NCI-H187 (cell line): ENCODE measurements at places on chromosomes 5 and 9.

DNA sequence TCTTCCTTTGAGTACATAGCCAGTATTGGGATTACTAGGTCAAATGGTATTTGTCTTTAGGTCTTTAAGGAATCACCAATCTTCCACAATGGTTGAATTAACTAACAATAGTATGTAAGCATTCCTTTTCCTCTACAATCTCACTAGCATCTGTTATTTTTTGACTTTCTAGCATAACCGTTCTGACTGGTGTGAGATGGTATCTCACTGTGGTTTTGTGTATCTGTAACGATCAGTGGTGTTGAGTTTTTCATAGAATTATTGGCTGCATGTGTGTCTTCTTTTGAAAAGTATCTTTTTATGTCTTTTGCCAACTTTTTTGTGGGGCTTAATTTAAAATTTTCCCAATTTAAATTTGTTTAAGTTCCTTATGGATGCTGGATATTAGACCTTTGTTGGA, 81.5 kb upstream of the ASTN2 start:
- no peak for DNase-seq

DNA sequence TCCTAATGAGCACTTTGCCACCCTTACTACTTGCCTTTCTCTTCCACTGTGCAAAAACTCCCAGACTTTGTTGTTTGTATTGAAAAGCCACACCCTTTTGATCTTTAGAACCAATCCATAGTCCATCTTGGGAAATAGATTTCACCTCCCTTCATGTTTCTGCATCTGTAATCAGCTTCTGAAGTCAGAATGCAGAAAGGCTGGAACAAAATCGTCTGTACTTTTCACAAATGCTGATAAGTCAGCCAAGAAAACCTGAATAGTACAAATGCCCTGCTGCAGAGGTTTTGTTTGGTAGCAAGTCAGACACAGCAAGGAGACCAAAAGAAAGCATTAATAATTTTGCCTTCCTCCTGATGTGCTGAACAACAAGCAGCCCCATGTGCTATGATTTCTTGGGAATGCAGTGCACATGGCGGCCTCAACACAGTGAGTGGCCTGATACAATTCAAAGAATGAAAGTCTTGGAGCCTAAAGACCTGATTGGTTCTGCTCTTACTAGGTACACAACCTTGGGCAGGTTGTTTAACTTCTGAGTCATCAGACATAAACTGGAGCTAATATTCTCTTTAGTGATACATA, 59.2 kb upstream of the STK32A start:
- no peak for DNase-seq

DNA sequence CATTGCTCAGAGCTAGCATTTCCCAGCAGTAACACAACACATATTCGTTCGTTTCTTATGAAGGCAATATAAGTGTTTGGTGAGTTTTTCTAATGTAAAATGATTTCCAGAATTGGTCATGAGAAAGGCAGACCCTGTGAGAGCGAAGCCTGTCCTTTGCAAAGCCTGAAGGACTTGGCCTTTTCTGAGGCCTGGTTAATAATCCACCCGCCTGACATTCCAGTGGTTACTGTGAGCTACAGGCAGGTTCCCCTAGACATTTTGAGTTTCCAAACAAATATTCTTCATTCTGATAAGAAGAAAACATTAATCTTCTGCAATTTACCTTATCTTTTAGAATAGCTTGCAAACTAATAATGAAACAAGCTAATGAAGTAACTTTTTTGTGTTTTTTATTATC, 38.0 kb downstream of the ADAMTS16 start:
- no peak for DNase-seq

- DNase-seq, result no peak
Observed at GRCh38 chr9:4799775-4800174, 7.0 kb downstream of the RCL1 start.

DNA sequence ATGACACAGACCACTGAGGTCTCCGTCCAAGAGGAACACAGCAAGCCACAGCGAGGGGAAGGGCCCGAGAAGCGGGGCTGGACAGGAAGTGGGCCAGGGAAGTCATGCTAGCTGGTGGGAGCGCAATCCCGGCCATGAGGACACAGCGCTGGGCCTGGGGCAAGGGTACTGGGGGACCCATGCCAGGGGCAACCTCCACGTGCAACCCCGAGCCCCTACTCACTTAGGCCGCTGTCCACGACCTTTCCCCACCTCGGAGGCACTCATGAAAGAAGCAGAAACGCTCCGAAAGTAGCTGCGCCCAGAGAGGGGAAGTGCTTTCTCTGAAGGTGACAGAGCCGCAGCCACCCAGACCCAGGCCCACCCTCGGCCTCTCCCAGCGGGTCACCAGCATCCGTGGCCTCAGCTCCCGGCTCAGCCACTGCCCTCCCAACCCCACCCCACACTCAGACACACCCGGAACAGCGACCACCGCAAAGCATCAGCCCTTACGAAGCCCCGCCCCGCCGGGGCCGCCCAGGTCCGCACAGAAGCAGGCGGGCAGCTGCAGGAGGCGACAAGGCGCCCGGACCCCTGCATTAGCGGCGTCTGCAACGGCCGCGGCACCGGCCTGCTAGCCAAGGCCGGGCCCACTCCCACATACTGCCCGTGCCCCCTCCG, 782 bp downstream of the BICD2 start:
- no peak for DNase-seq

DNA sequence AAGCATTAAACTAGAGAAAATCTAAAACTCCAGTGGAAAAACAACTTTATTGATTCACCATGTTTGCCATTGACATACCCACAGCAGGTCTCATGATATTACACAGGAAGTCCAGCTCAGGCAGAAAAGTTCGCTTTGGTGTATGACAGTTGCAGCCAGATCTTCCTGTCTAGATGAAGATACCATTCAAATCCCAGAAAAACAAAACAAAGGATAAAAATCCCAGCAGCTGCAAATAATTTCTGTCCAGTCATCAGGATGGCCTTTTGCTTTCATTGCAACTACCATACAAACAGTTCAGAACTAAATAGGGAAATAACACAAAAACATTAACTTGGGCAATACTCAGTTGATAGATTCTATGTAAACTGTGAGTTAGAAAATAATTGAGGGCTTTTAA, 136.0 kb upstream of the NREP start:
- no peak for DNase-seq

GRCh38 chr5:140383300-140383699, 18.3 kb upstream of the ANKHD1 start:
- DNase-seq, result no peak

- no peak for DNase-seq
Observed at GRCh38 chr9:96256800-96257199, 45.2 kb downstream of the HSD17B3 start.

GRCh38 chr5:122192497-122193496, 63.5 kb downstream of the ZNF474 start:
- peak; percentile 25 for DNase-seq

DNA sequence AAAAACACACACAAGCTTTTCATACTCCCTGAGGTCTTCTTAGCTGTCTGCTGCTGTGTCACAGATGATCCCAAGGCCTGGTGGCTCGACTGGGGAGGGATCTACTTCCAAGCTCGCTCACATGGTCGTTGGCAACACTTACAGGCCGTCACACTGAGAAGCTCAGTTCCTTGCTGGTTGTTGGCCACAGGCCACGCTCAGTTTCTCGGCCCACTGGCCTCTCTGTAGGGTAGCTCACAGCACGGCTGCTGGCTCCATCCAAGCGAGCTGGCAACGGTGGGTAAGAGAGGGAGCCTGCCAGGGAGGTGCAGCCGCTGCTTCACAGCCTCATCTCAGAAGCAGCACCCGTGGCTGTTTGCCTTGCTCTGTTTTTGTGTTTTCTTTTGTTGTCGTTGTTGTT, 43.8 kb upstream of the GFPT2 start:
- no peak for DNase-seq
